Type B pancreatic cell (in vitro differentiated cells): ENCODE measurements at places on chromosomes 13 and 19.

GRCh38 chr19:19775891-19776205, 42.9 kb upstream of the ZNF14 start:
- DNase-seq = no peak

GRCh38 chr19:18008814-18009213, 844 bp downstream of the ARRDC2 start:
- no peak for DNase-seq

DNA sequence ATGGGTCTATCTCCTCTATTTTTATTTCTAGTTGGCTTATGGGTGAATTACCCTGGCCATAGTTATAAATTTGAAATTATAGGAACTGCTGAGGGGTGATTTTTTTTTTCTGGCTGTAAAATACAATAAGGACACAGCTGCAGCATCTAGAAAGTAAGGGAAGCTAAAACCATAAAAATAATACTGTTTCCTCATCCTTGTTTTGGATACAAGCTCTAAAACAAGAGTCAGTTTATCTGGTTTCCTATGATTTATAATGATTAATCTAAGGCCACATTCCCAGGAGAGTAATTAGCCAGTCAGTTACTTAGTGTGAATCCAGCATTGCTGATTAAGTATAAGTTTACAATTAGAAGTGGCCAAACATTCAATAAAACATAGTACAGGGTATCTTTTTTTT, 219.1 kb upstream of the NBEA start:
- DNase-seq = no peak

- no peak for DNase-seq
Observed at GRCh38 chr19:7894612-7895309, 6.5 kb downstream of the LRRC8E start.

DNA sequence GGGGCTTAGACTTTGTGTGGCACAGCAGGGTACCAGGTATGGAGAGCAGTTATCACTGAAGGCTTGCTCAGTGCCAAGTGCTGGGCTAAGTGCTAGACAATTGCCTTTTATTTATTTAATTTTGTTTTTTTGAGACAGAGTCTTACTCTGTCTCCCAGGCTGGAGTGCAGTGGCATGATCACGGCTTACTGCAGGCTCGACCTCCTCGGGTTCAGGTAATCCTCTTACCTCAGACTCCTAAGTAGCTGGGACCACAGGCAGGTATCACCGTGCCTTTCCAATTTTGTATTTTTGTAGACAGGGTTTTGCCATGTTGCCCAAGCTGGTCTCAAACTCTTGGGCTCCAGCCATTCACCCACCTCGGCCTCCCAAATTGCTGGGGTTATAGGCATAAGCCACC, 256.9 kb downstream of the ZNF536 start:
- DNase-seq = no peak

- no peak for DNase-seq
Observed at GRCh38 chr13:65631078-65631477, 1599.1 kb downstream of the PCDH9 start.

GRCh38 chr19:29690842-29691241, 24.2 kb downstream of the C19orf12 start:
- DNase-seq = no peak

GRCh38 chr13:106161146-106161545, 374.3 kb downstream of the EFNB2 start:
- DNase-seq = no peak

- DNase-seq = no peak
Observed at GRCh38 chr13:20254076-20254475, 22.0 kb upstream of the GJB6 start.

DNA sequence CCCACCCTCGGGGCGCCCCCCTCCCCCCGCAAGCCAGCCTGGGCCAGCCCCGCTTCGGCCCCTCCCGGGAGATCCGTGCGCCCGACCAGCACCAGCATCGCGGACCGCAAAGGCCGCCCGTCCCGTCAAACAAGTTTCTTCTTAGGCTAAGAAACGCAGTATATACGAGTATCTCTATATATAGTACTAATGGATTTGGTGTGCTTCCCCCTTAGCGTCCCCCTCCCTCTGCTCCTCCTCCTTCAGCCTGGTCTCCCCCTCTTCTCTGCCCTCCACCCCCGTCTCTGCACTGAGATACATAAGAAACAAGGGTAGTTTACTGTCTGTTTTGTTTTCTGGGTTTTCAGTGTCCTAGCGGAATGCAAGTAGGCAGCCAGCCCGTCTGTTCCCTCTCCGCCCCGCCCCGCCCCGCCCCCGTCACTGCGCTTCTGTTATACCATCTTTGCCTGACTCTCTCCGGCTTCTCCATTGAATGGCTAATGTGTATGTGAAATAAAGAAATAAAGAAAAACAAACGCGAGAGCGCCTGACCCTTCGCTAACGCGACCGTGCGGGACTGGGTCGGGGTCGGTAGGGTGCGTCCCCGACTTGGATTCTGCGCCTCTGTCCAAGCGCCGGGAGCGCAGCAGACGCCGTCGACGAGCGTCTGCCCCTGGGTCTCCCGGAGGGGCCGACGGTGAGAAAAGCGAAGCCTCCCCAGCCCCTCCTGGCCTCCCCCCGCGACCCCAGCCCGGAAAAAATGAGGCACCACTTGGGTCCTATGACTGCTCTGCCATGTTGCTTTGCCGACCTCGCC, 4.2 kb downstream of the LYL1 start:
- no peak for DNase-seq

GRCh38 chr13:22062478-22063205, 391.8 kb downstream of the FGF9 start:
- no peak for DNase-seq

- DNase-seq = no peak
Observed at GRCh38 chr13:21364916-21365315, 94.2 kb downstream of the ZDHHC20 start.

DNA sequence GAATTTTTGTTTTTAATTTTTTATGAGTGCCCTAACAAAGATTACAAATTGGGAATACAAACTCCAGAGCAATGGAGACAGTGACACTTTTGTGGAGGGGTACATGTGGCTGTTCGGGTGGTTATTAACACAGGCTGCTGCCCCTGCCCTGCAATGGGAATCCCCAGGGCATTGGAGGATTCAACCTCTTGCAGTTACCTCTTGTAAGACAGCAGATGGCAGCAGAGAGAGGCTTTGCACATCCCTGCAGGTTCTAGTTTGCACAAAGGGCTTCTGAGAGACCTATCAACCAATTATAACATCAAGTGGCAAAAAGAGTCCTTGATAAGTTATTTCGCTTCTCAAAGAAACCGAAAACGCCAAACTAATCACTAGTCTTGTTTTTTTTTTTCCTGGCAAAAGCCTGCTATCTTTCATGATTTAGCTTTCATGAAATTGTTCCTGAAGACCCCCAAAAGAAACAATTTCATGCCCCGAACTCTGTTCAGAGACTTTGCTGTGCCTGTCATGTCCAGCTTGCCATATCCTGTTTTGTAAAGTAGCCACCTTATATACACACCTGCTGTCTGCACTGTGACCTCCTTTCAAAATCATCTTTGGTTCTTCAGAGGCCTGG, 10.4 kb downstream of the GJB2 start:
- no peak for DNase-seq

DNA sequence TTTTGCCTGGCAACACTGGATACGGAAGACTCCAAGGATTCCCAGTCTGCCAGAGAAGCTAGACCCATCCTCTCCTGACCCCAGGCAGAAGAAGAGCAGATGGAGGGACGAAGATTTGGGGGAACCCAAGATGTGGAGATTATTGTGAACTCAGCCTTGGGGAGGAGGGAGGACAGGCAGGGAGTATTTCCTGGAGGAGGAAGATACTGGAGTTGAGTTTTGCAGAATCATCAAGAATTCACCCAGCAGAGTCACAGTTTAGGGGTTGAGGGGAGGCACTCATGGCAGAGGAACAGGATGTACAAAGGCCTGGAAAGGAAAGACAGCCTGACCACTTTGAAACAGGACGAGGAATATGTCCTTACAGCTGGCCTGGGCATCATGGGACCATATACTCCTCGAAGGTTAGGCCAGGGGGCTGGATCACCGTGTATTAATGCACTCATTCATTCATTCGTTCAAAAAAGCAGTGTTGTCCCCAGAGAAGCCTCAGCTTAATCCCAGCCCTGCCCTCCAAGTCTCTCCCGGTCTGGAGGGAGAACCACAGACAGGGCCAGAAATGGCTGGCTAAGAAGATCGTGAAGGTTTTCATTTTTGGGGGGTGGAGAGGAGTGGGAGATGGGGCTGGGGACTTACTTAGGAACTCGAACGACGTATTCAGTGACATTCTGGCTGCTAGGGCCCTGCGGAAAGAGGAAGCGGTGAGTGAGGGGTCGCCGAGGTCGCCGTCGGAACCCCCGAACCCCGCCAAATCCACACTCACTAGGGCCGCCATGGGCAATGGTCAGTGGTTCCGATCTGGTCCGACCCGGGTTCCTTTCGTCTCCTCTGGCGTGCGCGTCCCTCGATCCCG, 517 bp downstream of the GTF2F1 start:
- DNase-seq = no peak

GRCh38 chr19:41332468-41332867, 21.3 kb downstream of the TGFB1 start:
- DNase-seq = no peak
